ENCODE measurements at places on chromosomes 7 and 10.

DNA sequence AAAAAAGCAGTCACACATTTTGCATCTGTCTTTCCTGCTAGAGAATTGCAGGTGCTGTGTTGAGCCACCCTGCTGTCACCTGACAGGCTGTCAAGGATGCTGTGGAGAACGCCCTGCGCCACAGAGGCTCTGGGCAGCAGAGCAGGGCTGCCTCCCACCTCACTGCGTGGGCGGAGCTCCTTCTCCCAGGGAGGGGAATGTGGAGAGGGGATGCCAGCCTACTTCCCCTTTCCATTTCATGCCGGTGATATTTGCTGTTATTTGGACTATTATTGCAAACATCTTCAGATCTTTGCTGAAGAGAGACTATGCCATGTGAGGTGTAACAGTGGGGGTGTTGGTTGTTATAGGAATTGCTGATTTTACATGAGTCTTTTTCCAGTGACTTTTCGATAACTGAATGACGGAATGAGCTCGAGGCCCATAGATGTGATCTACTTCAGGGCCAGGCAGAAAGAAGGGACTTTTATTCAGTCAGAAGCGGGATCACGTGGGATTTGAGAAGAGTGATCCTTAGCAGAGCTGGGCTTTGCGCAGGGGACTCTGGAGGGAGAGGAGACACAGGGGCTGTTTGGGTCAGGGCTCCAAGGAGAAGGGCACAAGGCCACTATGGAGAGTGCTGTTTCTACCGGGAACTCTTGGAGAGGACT lies 13.6 kb upstream of the PRKAG2 start:
- no peak for DNase-seq

DNA sequence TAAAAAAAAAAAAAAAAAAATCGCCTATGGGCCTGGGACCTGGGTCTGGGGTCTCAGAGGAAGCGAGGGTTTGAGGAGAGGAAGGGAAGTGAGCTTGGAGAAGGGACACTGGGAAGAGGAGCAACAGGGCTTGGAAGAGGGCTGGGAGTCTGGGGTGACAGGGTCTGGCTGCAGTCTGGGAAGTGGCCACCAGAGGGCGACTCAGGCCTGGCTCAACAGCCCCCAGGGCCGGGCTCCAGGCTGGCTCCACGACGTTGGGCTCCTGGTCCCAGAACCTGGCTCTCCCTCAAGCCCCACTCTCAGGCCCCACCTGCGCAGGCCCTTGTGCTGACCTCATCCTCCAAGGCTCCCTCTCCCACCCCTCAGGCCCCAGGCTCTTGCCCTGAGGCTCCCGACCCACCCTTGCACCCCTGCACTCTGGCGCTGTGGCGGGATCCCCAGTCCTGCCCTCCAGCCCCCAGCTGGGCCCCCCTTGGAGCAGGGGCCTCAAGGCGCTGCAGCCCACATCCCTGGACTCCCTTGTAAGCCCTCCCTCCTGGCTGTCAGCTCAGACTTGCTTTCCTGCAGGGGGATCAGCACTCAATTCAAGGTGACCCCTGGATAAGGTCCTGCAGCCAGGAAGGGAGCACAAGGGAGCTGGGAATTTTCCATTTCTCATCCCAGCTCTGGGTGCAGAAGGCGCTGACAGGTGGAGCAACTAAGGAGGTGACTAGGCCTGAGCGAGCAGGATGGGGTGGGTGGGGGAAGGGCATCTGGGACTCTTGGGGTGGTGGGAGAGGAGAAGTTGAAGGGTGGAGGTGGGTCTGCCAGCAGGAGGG lies 5.4 kb upstream of the SPACDR start:
- DNase-seq, result peak; percentile 73

DNA sequence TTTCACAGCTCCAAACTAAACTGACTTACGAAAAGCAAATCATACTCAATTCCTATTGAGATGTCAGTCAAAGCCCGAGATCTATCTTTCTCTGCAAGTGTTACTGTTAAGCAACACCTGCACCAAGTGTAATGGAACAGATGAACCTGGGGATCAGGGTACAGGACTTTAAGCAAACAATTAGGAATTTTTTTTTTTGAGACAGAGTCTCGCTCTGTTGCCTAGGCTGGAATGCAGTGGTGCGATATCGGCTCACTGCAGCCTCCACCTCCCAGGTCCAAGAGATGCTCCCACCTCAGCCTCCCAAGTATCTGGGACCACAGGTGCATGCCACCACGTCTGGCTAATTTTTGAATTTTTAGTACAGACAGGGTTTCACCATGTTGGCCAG lies 14.9 kb downstream of the YWHAG start:
- DNase-seq, result no peak

- no peak for DNase-seq
Observed at GRCh38 chr10:76420725-76421124, 989.3 kb downstream of the LRMDA start.

DNA sequence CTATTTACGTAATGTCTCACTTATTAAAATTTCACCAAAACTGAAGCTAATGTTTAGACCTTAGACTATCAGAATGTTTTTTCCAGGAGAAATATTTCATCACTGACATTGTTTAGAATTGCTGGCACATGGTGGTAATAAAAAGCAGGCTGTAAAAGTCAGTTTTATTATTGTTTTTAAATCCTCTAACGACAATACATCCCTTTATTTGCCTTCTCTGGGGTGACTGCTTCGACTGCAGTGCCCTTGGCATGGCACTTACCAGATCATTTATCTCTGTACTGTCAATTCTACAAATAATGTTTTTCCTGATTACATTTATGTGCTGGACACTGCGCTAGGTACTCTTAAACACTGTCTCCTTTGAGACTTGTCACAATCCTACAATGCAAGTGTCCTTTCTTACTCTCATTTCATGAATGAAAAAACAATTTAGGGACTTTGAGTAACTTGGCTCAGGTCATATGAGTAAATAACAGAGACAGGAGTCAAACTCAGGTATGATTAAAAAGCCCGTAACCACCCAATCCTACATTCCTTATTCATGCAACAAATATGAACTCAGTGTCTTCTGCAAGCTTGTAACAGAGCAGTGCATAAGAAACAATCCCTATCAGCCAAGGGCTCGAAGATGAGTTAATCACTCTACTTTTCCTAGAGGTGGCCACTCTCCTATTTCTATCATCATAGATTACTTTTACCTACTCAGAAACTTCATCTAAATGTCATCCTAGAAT lies 5.6 kb upstream of the ING3 start:
- DNase-seq, result no peak

- DNase-seq, result no peak
Observed at GRCh38 chr7:138186951-138187351, 110.7 kb downstream of the AKR1D1 start.

DNA sequence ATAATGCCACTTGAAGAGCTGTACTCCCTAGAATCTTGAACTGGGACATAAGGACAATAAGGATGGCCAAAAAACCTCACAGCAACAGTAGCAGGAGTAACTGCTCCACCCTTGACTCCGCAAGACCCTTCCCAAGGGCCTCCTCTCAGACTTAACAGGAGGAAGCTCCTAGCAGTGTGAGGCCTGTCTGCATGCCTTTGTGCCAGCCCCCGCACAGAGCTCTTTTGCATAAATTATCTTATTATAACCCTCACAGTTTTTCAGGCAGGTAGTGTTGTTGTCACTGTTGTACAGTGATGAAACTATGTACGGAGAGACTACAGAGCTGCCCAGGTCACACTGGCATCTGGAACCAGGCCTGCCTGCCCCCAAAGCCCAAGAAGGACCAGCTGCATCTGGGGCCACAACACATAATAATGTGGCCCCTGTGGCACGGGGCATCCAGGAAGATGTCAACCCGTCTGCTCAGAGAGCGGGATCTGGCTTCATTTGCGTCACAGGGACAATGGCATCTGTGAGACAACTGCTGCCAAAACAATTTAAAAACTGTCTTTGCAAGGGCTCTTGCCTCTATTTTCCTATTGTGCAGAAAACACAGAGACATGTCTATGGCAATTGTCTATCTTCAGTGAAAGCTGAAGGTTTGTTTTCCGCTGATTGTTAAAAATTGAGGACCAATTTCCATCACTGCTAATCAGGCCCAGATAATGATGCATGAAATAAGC lies 249.3 kb upstream of the GRB10 start:
- DNase-seq, result no peak

- DNase-seq, result no peak
Observed at GRCh38 chr10:70982443-70982842, 94.1 kb upstream of the PCBD1 start.

- no peak for DNase-seq
Observed at GRCh38 chr10:74156919-74157289, 5.9 kb downstream of the ADK start.

- DNase-seq, result no peak
Observed at GRCh38 chr10:8544057-8544380, 489.5 kb downstream of the GATA3 start.

DNA sequence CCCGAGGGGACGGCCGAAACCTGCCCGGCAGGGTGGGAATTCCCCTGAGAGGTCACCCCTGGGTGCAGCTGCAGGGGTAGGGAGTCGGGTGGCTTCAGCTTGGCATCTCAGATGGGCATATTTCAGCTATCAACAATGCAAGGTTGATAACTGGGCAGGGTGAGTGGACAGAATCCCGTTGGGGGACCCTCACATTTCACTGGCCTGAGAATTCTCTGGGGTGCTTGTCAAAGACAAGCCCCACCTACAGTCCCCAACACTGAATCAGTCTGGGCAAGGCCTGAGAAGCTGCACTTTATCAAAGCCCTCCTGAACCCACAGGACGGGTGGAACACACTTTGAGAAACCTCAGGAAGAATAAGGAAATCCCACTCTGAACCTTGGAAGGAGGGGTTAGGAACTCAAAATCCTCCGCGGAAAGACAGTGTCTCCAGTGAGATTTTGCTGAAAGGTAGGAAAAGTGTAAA lies 3.1 kb downstream of the RGS10 start:
- DNase-seq, result no peak
